ENCODE measurements at places on chromosomes 1 and 21.

DNA sequence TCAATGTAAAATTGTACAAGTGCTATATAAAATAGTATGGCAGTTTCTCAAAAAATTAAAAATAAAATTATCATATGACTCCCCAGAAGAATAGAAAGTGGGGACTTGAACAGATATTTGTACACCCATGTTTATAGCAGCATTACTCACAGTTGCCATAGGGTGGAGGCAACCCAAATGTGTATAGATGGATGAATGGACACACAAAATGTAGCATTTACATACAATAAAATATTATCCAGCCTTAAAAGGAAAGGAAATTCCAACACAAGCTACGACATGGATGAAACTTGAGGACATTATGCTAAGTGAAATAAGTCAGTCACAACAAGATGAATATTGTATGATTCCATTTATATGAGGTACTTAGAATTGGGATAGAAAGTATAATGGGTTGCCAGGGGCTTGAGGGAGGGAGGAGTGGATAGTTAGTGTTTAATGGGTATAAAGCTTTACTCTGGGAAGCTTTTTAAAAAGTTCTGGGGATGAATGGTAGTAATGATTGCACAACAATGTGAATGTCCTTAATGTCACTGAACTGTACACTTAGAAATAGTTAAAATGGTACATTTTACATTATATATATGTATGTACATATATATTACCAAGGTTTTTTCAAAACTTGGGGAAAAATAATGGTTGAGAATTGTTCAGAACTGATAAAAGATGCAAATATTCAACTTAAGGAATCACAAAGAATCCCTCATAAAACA lies 53.0 kb upstream of the ADORA3 start:
- DNase-seq, result peak; percentile 16

DNA sequence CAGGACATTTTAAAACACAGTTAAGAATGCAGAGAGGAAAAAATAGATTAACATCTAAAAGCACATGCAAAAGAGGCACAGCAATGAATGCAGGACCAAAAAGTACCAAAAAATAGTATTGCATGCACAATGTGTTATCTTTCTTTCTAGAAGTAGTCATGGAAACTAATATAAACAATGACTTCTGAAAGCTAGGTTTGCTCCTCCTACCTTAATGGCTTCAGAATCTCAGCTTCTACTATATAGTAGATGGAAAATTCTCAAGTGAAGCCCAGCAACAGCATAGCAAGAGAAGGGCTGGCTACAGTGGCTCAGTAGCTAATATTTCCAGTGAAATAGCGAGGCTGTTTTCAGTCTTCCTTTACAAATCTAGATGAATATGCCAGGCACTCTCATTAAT lies 125.1 kb downstream of the CRB1 start:
- DNase-seq, result peak; percentile 14

GRCh38 chr1:34125721-34126380 lies 39.2 kb downstream of the CSMD2 start:
- DNase-seq, result no peak

- DNase-seq, result no peak
Observed at GRCh38 chr1:24119489-24119858, 7.5 kb upstream of the MYOM3 start.

- no peak for DNase-seq
Observed at GRCh38 chr1:38994196-38994595, 3.1 kb downstream of the AKIRIN1 start.

GRCh38 chr1:43144237-43144636 lies 27.9 kb downstream of the EBNA1BP2 start:
- DNase-seq, result no peak

- DNase-seq, result peak; percentile 9
Observed at GRCh38 chr1:87120779-87121178, 206.3 kb downstream of the HS2ST1 start.

DNA sequence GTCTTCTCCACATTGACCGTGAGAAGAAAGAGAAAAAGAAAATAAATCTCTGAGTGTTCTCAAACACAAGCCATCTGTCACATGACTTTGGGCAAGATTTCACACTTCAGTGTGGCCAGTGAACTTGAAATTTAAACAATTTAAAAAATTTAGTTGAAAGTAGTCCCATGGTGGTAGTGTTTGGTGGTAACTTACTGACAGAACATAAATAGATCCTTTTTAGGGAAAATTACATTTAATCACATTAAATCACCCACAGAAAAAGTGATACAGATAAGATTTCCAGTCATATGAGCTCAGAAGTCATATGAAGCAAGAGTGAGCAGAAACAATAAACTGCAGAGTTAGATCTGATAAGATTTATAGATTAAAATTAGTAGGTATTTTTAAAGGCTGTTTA lies 31.9 kb upstream of the SGIP1 start:
- no peak for DNase-seq

GRCh38 chr1:117335376-117336086 lies 31.7 kb upstream of the MAN1A2 start:
- DNase-seq, result no peak

Measured in common myeloid progenitor, CD34-positive (primary cell).